Esophagus mucosa (tissue), 1 donor: ENCODE measurements at places on chromosomes 5 and 9.

DNA sequence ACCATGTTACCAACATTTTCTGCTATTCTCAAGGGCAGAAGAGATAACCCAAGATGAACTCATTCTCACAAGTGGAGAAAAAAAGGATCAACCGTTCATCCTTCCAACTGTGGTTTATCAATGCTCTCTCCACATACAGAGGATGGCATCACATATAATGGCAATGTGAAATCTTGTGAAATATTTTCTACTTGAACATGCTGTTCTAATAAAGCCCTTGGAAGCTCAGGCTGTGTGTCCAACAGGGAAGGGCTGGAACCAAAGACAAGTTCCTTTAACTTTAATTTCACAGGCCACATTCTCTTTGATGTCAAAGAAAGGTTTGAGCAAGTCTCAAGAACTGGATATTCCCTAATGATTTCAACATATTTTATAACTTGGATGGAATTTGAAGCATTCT, 230.5 kb downstream of the SPOCK1 start:
- ATAC-seq, result no peak

- ATAC-seq, result no peak
Observed at GRCh38 chr5:117947121-117947520, 1041.2 kb downstream of the DTWD2 start.

- ATAC-seq, result no peak
Observed at GRCh38 chr5:1551426-1552301, 27.9 kb upstream of the LPCAT1 start.

DNA sequence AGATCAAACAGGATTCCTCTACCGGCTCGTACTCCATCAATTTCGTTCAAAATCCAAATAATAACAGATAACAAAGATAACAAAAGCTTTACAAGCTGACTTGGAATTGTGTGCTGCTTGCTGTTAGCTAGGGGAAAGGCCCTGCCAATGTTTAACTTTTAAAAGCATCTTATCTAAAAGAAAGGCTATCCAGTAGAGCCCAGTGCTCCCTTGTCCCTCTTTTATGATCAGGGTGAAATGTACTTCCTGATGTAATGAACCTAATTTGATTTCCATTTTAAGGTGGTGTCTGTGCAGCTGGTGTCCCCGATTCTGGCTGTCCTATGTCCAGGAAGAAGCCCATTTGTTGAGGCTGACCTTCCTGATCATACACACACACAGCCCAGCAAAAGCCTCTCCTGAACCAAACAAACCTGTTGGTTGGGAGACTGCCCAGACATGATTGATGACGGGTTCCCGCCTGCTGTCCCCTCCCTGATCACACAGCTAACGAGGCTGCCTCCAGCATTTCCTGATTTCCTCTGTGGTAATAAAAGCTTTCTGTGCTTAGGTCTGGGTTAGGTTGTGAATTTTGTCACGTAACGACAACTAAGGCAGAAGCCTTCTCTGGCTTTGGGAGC, 54.1 kb downstream of the PWWP2A start:
- peak; percentile 95 for ATAC-seq

DNA sequence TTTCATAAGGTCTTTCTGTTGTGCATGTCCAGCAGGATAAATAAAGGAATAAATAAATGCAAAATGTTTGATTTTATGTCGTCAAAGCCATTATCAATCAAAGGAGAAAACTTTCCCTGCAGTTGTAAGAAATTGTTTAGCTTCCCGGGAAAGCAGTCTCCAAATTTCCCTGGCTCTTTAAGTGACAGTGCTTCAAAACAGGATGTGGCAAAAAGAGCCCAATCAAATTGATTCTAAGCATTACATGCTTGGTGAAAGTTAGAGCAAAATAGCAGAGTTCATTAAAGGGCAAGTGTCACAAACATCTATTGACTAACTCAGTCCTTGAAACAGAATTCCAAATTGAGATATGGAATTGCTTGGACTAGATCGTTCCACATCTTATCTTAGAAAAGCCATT, 704.1 kb downstream of the PRELID2 start:
- no peak for ATAC-seq
